ENCODE measurements at places on chromosomes 1 and 21.

- no peak for DNase-seq
Observed at GRCh38 chr1:33517596-33518250, 45.3 kb downstream of the ZSCAN20 start.

- peak; percentile 58 for DNase-seq
Observed at GRCh38 chr1:151472856-151473731, 13.8 kb upstream of the POGZ start.

GRCh38 chr1:119327094-119327449 lies 41.5 kb upstream of the HAO2 start:
- no peak for DNase-seq

- no peak for DNase-seq
Observed at GRCh38 chr1:100597061-100597741, 59.3 kb downstream of the GPR88 start.

GRCh38 chr1:8545078-8545477 lies 227.2 kb downstream of the SLC45A1 start:
- DNase-seq = no peak

- no peak for DNase-seq
Observed at GRCh38 chr1:40653851-40654537, 11.5 kb downstream of the RIMS3 start.

GRCh38 chr1:9593492-9594465 lies 5.1 kb downstream of the TMEM201 start:
- DNase-seq = no peak

- DNase-seq = no peak
Observed at GRCh38 chr1:53160924-53161378, 18.5 kb upstream of the SLC1A7 start.

DNA sequence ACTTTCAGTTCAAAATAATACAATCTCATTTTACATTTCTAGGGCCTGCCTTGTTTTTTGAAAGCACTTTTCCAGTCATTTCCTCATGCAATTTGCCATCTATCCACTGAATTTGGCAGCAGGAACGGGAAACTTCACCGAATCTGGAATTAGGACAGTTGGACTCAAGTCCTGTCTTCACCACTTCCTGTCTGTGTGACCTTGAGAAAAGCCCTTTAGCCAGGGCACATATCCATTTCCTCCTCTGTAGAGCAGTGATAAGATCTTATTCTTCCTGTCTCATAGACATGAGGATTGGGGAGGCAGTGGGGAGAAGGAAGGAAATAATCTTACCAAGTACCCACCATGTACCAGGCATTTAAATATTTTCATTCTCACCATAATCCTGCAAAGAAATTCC lies 12.0 kb downstream of the VAV3 start:
- no peak for DNase-seq

DNA sequence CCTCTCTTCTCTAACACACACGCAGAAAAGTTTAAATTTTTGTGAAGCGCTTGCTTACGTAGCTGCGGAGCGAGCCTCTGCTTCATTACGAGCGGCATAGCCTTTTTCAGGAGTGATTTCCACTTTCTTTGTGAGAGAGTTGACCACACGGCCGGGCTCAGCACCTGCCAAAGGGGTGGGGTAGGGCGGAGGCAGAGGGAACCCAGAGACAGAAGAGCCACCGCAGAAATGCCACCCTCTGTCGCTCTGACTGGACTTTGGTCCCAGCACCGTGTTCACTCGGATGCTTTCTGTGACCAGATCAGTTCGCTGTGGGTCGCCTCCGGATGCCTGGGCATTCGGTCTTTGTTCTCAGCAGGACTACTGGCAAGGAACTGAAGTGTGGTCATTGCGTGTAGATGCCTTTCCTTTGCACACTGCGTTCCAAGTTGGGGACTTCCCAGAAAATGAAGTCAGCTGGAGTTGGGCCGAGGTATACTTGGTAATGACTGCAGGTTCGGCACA lies 883 bp downstream of the CHODL start:
- DNase-seq = no peak

DNA sequence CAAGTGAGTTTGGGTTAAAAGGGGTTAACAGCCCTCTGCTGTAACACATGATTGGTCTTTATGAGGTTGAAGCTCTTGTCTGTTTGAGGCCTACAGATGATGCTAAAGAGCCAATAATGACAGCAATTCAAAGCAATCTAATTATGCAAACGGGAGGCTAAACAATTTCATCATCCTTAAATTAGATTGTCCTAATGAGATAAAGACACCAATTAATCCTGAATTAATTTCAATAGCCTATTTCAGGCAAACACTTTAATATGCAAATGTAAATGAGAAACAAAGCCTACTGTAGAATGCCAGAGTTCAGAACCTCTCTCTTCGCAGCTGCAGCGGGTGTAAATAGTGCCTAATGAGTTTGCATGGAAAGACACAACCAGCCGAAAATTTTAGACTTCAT lies 504.7 kb upstream of the PBX1 start:
- no peak for DNase-seq

DNA sequence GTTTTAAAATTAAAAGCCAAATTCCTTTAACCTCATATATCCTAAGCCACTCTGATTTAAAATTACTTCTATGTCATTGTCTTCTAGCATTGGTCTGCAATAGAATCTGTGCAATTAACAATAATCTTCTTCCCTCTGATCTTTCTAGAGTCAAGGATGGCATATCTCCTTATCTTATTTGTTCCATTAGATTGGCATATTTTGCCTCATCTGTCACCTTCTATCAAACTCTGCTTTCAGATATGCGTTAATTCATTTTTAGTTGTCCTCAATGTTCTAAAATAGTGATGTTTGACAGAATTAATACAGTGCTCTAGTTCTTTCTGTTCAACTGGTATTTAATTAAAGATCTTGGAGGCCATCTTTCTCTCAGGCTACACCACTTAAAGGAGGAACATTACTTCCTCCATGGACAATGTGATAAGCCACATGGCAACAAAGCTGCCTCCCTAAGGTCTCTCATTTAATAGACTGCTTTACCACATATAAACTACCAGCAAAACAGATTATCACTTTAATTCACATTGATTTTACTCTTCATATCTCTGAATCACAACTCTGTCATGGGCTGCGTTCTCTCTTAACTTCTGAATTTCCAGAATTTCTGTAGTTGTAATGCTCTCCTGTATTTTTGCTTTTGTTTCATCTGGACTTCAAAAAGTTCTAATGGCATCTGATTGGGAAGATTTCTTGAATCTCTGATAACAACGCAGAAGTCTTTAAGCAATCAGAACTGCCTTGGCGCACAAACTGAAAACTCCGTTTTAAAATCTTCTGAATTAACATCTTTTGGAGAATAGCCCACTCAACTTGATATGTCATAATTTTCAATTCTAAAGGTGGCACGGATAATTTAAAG lies 2.8 kb downstream of the NRIP1 start:
- no peak for DNase-seq

DNA sequence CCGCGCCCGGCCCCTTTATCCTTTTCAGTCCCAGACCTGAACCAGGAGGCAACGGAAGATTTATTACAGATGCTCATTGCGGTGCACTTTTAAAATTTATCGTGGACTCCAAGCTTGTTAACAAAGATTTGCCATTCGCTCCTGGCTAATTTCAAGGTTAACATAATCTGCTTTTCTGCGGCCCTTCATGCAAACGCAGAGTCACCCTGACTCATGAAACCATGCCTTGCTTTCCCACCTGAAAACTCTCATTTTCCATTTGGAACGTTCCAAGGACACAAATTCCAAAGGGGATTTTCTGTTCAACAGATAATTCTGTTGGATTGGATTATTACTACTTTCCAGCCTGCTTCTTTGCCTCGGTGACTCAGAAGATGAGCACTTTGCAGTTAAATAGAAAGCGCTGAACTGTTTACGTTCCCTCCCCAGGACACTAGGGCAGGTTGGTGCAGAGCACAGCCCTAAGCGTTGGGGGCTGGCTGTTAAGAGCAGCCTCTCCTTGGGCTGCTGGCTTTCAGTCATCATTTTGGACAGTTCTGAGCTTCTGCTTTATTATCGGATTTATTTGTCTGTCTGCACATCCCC lies 51.1 kb downstream of the CD247 start:
- DNase-seq = no peak

- DNase-seq = no peak
Observed at GRCh38 chr1:119747451-119747850, 21.3 kb downstream of the HMGCS2 start.

DNA sequence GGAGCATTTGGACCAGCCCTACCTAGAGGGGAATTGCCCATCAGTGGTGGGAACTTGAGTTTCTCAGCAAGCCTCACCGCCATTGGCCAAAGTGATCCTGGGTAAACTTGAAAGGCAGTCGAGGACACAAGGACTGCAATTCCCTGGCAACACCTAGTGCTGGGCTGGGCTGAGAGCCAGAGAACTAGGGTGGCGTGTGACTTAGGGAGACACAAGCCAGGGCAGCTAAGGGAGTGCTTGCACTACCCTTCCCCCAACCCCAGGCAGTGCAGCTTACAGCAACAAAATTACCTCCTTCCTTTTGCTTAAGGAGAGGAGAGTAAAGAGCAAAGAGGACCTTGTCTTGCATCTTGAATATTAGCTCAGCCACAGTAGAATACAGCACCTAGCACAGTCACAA lies 176.9 kb upstream of the PRMT6 start:
- DNase-seq = no peak

DNA sequence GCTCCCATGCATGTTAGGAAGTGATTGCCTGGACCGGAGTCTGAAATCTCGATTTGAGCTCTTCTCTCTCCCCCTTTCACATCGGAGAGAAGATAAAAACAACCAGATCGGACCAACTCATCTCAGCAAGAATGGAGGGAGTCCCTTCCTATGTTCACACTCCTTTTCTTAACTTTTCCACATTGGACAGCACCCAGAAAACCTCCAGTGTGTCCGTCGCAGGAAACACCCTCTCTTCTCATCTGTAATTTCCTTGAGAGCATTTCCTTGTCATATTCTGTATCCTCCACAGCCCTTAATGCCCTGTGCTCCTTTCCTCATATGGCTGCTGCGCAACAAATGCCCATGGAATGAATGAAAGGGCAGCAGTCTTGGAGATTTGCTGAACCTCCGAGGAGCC lies 1.5 kb upstream of the TDRD10 start:
- peak; percentile 33 for DNase-seq

DNA sequence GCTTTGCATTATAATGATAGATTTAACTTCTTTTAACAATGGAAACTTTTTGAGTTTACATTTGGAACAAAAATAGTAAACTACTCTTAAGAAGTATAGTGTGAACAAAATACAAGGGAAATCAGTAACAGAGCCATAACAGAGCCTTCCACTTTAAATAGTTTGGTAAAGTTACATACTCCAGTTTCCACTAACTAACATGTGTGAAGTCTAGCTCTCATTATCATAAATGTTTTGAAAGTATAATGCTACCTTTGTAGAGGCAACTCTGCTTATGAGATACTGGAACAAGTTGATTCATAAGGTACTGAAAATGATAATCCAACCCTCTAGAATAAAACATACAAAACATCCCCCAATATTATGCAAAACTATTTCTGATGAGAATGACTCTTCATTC lies 1155.1 kb upstream of the ADGRL2 start:
- DNase-seq = no peak

GRCh38 chr1:212225871-212226302 lies 59.3 kb upstream of the PPP2R5A start:
- no peak for DNase-seq

All from activated CD8-positive, alpha-beta memory T cell treated with anti-CD3 and anti-CD28 coated beads, Interleukin-2, amount 50 U/mL, for 48 hours (primary cell).